ENCODE measurements at places on chromosomes 16 and 17. TPM values are rescaled to one million over a fixed set of nuclear protein-coding genes. Genes with fewer than 3 reads are reported as not detected.

Gene ARHGAP27
- total RNA-seq, result 3.3 TPM

Gene SDR42E2
- not detected for total RNA-seq

- DNase-seq, result peak; percentile 80
Measured at GRCh38 chr16:66133643-66134338, 232.7 kb upstream of the CDH5 start.

DNA sequence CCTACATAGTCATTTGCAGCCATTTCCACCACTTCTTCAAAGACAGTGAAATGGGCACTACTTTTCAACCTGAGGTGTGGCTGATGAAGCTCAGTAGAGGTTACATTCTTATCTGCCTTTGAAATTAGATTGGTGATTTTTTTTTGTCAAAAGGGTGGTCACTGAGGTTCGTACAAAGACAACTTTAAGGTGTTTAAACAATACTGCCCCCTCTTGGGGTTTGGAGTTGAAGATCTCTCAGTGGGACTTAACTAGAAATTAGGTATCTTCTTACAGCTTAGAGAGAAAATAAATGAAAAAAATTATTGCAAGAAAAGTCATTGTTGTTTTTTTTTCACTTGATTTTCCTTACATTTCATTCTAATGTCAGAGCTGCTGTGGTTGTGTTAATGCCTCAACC lies 713.2 kb downstream of the CDH11 start:
- DNase-seq, result no peak

DNA sequence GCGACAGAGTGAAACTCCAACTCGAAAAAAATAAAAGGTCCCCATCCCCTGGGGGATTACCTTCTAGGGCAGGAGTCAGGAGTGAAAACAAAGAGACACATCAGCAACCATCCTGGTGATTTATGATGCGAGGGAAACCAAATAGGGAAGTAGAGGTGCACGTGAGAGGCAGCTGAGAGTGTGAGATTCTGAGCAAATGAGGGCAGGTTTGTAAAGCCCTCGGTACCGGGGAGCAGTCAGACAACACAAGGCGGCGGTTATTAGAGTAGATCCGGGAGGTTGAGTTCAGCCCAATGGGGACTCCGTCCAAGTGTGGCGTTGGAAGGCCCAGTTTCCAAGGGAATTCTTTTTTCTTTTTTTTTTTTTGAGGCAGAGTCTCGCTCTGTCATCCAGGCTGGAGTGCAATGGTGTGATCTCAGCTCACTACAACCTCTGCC lies 7.4 kb upstream of the ARMC7 start:
- DNase-seq, result no peak

DNA sequence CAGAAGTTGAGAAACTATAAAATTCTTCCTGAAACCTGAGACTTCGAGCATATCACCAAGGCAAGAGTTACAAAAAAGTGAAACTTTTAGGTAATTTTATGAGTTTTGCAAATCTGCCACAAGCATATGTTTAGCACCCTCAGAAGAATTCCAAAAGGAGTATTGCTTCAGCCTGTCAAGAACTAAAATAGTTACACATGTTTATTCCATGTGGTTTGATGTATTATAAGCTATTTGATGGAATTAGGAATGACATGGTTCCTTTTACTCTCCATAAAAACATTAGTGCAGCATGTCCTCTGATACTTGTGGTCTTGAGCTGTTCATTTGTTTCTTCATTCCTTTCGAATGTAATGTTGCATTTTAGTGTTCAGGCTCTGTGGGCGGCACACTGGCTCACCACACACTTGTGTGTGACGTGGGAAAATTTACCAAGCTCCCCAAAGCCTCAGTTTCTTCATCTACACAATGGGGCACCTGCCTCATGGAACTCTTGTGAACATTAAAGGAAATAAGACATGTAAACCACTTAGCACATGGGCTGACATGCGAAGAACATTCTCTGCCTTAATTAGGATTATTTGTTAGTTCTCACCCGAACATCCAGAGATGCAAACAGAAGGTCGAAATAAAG lies 204.2 kb upstream of the FOXF1 start:
- DNase-seq, result peak; percentile 88

DNA sequence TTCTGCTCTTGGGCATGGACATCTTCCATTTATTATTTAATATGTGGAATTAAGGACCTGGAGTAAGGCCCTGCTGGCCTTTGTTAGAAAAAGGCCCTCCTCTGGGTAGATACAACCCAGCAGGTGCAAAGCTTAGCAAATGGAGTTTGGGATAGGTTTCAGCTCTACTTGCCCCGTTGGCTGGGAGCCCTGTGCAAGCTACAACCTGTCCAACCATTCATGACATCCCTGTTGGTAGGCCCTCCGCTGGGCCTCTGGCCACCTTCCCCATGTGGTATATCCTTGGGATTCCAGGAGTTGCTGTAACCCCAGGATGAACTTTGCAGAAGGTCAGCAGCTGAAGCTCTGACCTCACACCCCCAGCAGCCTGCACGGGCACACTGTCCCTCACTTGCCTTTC lies 6.4 kb downstream of the NGFR start:
- DNase-seq, result no peak

GRCh38 chr17:3885970-3886369 lies 6.9 kb downstream of the CAMKK1 start:
- DNase-seq, result peak; percentile 76

DNA sequence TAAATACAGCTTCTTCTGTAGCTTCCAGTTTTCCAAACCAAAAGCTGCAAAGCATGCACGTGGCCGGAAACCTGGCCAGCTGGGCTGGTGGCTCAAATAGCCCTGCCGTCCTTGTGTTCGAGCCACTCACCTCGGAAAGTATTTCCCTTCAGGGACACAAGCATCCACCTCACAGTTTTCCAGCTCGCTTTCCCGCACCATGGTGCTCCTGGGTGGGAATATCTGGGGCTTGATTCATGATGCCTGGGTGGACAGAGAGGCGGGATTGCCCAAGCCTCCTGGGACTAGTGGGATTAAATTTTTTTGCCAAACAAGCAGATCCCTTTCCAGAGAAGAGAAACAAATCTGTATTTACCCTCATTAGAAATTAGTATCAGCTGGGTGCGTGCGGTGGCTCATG lies 7.1 kb upstream of the MVD start:
- DNase-seq, result no peak

GRCh38 chr17:43416998-43417890 lies 18.5 kb downstream of the ARL4D start:
- DNase-seq, result peak; percentile 81

DNA sequence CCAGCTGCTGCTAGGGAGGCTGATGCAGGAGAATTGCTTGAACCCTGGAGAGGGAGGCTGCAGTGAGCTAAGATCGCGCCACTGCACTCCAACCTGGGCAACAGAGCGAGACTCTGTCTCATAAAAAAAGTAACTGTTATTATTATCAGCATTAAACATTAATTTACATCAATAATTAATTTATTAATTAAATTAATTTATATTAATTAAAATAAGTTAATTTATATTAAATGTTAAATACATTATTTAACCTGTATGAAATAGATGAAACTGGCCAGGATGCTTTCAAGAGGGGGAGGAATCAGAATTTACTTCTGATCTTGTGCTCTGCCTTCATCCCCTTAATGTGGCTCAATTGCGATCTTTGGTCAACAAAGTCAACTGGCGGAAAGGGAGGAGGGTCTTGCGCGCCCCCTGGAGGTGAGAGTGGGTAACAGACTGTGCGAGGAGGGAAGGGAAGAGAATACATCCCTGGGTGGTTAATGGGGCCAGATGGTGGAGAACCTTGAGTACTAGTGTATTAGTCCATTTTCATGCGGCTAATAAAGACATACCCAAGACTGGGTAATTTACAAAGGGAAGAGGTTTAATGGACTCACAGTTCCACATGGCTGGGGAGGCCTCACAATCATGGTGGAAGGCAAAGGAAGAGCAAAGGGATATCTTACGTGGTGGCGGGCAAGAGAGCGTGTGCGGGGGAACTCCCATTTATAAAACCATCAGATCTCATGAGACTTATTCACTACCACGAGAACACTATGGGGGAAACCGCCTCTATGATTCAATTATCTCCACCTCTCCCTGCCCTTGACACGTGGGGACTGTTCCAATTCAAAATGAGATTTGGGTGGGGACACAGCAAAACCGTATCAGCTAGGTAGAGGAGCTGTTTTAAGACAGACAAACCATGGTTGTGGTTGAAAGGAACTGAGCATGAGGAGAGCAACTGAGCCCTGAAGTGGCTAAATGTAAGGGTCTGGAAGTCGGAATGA lies 15.7 kb upstream of the CPPED1 start:
- peak; percentile 20 for DNase-seq

GRCh38 chr17:7789131-7789530 lies 44.9 kb upstream of the KDM6B start:
- DNase-seq, result no peak
